RCC 7860 (cell line): ENCODE measurements at places on chromosomes 12 and 14.

DNA sequence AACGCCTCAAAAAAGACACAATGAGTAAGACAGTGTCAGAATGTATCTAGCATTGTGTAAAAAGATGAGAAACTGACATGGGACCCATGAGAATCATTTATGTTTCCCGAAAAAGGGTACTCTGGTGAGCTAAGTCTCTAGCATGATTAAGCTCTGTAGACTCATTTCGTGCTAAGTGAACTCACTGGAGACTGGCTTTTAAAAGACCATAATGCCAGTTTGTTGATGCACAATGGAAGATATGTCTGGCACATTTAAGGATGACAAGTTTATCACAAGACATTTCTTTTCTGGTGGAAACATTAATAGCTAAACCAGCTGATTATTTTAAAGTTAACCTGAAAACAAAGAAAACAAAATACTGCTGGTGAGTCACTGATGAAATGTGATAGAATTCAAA is 233.5 kb downstream of the SLC2A13 start:
- DNase-seq = no peak

DNA sequence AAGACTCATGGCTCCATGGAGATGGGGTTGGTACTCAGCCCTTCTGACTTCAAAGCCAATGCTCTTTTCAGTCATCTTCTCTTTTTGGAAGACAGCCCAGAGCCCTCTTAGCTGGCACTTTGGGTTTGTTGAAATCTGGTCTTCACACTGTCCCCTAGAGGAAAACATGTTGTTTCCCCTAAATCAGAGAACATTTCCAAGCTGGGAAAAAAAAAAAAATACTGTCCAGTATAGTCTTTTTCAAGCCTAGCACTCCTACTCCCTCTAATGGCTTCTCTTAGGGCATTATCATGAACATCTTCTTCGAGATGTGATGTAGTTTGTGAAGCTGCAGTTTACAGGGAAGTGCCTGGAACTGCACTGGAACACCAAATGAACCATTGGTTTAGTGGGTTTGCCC is 3.0 kb upstream of the ZC3H14 start:
- no peak for DNase-seq

- DNase-seq = no peak
Measured at GRCh38 chr12:131323879-131324278, 370.2 kb downstream of the ADGRD1 start.

GRCh38 chr14:102764220-102764671 is 13.0 kb upstream of the TRAF3 start:
- no peak for DNase-seq

DNA sequence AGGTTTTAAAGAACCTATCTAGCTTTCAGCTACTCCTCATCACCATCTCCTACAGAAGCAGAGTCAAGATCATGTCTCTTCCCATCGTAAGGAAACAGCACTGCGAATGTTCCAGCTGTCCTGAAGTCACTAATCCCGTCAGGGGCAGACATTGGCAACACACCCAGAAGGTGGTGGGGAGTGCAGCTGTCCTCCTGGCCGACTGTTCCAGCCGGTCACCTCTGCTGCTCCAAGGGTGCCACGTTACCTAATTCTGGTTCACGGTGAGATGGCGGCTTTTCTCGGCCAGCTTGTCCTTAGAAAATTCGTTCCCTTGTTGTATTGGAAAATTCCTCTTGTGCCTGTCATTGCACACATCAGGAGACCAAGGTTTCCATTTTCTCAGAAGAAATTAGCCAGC is 196.2 kb downstream of the ZFP36L1 start:
- no peak for DNase-seq

DNA sequence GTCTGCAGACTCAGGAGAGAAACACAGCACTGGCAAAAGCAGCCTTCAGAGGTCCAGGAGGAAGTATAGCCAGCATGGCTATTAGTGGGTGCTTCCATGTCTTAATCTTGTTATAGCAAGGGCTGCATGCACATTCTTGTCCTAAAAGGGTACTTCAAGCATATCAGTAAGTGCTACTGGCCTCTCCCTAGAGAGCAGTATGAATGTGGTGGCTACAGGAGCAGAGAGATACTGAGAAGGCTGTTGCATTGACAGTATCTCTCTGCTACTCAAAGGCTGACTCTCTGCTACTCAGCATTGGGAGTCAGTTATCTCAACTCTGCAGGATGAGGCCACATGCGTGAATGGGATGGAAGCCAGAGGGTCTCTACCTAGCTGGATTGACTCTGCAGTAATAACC is 2.0 kb downstream of the GARIN6 start:
- DNase-seq = no peak

DNA sequence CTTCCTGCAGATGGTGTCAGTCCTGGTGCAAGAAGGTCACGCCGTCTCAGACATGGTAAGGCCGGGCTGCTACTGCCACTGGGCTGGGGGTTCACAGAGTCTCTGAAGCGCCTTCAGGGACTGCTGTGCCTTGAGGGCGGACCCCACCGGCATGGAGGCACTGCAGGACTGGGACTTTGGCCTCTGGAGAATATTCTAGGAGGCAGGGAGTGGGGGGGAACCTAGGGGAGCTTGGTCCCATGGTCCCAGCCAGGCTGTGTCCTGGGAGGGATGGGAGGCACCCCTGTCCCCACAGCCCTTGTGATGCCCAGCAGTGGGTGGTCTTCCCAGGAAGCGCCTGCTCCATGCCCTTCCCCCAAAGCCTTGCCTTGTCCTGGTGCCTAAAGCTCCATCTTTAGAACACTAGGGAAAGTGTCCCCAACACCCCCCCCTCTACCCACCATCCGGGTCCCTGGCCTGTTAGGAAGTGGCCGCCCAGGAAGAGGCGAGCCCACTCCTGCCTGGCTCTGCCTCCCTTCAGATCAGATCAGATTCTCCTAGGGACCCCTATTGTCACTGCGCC is 1.5 kb downstream of the AMN start:
- DNase-seq = no peak

GRCh38 chr12:58381546-58381945 is 440.2 kb downstream of the ATP23 start:
- no peak for DNase-seq

GRCh38 chr12:119780786-119781434 is 96.2 kb downstream of the CIT start:
- peak; percentile 40 for DNase-seq

DNA sequence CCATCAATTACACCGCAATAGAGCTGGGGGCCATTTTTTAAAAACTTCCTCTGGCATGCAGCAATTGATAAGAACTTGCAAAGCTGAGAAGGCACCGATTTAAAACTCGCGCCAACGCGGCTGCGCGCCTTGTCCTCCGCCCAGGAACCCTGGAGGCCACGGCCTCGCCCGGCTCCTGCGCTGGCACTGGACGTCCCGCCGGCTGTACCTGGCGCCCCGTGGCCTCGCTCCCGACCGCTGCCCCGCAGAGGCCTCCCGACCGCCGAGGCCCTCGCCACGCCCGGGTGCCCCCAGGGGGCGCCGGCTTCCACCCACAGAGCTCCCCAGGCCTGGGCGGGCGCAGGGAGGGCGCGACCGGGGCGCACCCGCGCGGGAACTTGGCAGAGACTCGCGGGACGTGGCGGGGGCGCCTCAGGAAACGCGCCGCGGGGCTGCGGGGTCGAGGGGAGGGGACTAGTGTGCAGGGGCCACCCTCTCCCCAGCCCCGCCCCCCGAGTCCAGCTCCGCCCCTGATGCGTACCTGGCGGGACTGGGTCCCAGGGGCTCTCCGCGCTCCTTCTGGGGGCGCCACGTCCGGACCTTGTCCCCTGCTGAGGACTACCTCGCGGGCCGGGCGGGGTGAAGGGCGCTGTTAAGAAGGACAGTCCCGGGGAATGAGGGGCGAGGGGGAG is 65.7 kb downstream of the TNFAIP2 start:
- no peak for DNase-seq

DNA sequence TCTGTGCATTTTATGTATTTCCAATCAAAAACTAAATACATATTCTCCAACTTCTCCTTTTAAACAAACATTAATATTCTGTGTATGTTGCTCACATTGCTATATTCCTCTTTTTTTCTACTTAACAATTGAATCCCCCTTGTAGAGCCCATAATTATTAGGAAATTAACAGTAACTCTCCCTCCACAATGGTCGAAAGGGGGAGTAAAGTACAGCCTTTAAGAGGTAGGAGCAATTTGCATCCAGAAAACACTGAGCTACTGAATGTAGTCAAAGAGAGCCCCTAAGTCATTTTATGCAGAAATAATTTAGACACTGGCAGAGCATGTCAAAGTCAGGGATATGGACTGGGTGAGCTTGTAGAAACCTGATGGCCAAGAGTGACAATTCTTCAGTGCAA is 57.2 kb upstream of the SCN8A start:
- no peak for DNase-seq

- DNase-seq = no peak
Measured at GRCh38 chr14:43535231-43535838, 971.7 kb downstream of the FSCB start.

DNA sequence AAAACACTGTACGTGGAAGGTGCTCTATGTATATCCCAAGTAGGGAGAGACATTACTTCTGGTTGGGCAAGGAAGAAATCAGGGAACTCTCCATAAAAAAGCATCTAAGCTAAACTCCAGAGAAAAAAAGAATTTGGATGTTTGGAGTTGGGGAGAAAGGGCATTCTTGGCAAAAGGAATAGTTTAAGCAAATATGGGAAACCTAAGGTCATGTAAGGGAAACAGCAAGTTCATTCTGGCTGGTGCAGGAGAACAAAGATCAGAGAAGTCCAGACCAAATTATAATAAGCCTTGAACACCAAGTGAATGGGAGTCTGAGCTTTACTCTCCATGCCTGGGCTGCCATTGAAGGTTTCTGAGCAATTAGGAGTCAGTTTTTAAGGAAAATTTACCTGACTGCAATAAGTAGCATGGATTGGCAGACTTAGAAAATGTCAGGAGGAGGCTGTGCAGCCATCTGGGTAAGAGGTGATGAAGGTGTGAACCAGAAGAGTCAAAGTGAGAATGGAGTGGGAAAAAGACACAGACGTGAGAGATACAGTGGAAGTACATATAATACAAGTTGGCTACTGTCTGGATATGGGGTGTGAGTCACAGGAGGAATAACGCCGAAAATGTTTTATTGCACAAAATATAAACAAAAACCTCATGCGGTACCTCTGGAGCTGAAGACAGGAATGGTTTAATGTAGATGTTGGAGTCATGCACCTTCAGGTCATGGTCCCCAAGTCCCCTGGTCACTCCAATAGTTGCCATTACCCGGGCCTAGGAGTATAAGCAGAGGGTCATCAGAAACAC is 222.6 kb downstream of the MON2 start:
- no peak for DNase-seq
